ENCODE measurements at places on chromosomes 12 and 14. TPM values are rescaled to one million over a fixed set of nuclear protein-coding genes. Genes with fewer than 3 reads are reported as not detected.

Gene OR6C2
- total RNA-seq: 0.12 TPM

Gene CLEC9A
- 2.6 TPM for total RNA-seq

Gene ERBB3
- 9.8 TPM for total RNA-seq

Gene SERPINA5
- total RNA-seq: 940 TPM

Gene SDS
- total RNA-seq: not detected

Gene HRK
- 2.5 TPM for total RNA-seq

Gene SLC7A7
- 22.2 TPM for total RNA-seq

Gene GRIP1
- 12.0 TPM for total RNA-seq

Gene PCED1B
- 56.1 TPM for total RNA-seq

Gene RPS6KL1
- total RNA-seq: 22.5 TPM

Gene SRRM4
- 0.79 TPM for total RNA-seq

Gene TAS2R19
- total RNA-seq: 9.3 TPM

Gene TXNRD1
- total RNA-seq: 96.2 TPM

Gene ACRBP
- total RNA-seq: 241 TPM

Gene GPR137C
- 9.4 TPM for total RNA-seq

Gene SOAT2
- total RNA-seq: not detected

Gene MTRFR
- total RNA-seq: 21.1 TPM

GRCh38 chr12:180445-180844 is 33.5 kb downstream of the SLC6A12 start:
- no peaks in the 10 kb centered on the region for H3K36me3 ChIP-seq
- H3K27ac ChIP-seq: no peak overlapping the region
- peaks cover 46% of the 10 kb centered on the region for H3K4me1 ChIP-seq
- no peak for DNase-seq
- H3K27me3 ChIP-seq: no peaks in the 10 kb centered on the region
- H3K4me3 ChIP-seq: no peak overlapping the region

GRCh38 chr12:90899456-90900182 is 55.4 kb downstream of the CCER1 start:
- no peak overlapping the region for H3K4me3 ChIP-seq
- no peaks in the 10 kb centered on the region for H3K27me3 ChIP-seq
- H3K4me1 ChIP-seq: no peaks in the 10 kb centered on the region
- no peak overlapping the region for H3K27ac ChIP-seq
- no peaks in the 10 kb centered on the region for H3K36me3 ChIP-seq
- no peak for DNase-seq

DNA sequence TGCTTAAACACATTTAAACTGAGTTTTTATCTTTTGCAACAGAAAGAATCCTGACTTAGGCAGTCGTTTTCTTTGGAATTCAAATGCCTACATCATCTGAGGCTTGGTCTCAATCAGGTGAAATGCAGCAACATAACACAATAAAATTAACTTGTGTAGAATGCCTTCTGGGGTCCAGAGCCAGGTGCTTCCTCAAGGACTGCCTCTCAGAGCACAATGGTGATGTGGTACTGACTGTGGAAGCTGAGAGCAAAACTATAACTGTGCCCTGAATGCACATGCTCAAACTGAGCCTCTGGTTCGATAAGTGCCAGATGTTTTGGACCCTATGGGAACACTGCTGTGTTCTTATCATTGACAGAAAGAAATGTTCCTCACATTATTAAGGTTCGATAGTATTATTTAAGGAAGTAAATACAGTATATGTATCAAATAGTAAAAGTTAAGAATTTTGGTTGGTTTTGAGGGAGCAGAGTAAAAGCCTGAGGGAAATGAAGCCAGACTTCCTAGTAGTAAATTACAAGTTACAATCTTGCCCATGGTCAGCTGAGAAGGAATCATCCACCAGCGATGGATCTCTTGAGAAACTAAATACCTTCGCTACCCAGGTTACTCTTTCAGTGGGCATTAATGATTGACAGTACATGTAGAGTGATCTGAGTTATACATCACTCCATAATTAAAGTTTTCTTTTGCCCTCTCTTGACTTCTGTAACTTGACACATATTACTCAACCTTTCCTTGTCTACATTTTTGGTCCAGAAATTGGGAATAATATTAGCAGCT is 122.9 kb upstream of the ATP2B1 start:
- DNase-seq: no peak
- no peaks in the 10 kb centered on the region for H3K4me1 ChIP-seq
- H3K4me3 ChIP-seq: no peak overlapping the region
- H3K27me3 ChIP-seq: no peaks in the 10 kb centered on the region

DNA sequence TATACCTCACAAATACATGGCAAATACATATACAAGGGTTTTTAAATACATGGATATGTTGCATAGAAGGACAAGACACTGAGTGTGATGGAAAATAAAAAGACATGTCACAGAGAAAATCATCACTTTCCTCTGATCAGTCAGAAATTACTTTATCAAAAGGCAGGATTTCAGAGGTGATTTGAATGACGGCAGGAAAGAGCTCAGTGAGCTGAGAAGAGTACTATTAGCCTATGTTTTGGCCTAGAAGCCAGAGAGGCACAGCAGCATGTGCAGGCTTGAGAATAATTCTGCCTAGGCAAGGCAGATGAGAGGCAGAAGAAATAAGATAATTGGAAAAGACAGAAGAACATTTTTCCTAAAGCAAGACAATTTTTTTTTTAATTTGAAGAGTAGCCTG is 94.9 kb downstream of the BCAT1 start:
- H3K4me3 ChIP-seq: no peak overlapping the region
- DNase-seq: no peak
- no peaks in the 10 kb centered on the region for H3K27me3 ChIP-seq
- H3K27ac ChIP-seq: no peak overlapping the region
- H3K36me3 ChIP-seq: no peaks in the 10 kb centered on the region
- no peaks in the 10 kb centered on the region for H3K4me1 ChIP-seq

DNA sequence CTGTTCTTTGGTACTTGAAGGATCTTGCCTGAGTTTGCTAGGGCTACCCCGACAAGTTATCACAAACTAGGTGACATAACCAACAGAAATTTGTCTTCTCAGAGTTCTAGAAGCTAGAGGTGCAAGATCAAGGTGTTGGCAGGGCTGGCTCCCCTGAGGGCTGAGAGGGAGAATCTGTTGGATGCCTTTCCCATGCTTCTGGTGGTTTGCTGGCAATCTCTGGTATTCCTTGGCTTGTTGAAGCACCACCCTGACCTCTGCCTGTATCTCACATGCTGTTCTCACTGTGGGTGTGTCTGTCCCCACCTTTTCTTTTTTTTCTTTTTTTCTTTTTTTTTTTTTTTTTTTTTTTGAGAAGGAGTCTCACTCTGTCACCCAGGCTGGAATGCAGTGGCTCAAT is 81.2 kb downstream of the VCPKMT start:
- H3K27me3 ChIP-seq: no peaks in the 10 kb centered on the region
- no peak for DNase-seq
- H3K27ac ChIP-seq: no peak overlapping the region
- H3K4me1 ChIP-seq: no peaks in the 10 kb centered on the region
- no peaks in the 10 kb centered on the region for H3K36me3 ChIP-seq
- H3K4me3 ChIP-seq: no peak overlapping the region

- peaks cover 10% of the 10 kb centered on the region for H3K4me1 ChIP-seq
- no peaks in the 10 kb centered on the region for H3K27me3 ChIP-seq
- H3K36me3 ChIP-seq: no peaks in the 10 kb centered on the region
- DNase-seq: peak; percentile 84
Measured at GRCh38 chr14:74612350-74613021, 449 bp upstream of the LTBP2 start.

GRCh38 chr12:92993259-92993658 is 64.2 kb upstream of the EEA1 start:
- no peak for DNase-seq
- H3K27ac ChIP-seq: no peak overlapping the region
- no peaks in the 10 kb centered on the region for H3K27me3 ChIP-seq
- no peak overlapping the region for H3K4me3 ChIP-seq
- no peaks in the 10 kb centered on the region for H3K4me1 ChIP-seq
- H3K36me3 ChIP-seq: no peaks in the 10 kb centered on the region

- H3K4me3 ChIP-seq: no peak overlapping the region
- no peaks in the 10 kb centered on the region for H3K4me1 ChIP-seq
- H3K36me3 ChIP-seq: no peaks in the 10 kb centered on the region
- no peaks in the 10 kb centered on the region for H3K27me3 ChIP-seq
- no peak overlapping the region for H3K27ac ChIP-seq
Measured at GRCh38 chr12:32604565-32604964, 74.5 kb upstream of the DNM1L start.

- no peak overlapping the region for H3K27ac ChIP-seq
- peak overlapping the region; percentile 61 for H3K4me3 ChIP-seq
- H3K36me3 ChIP-seq: no peaks in the 10 kb centered on the region
Measured at GRCh38 chr14:93788543-93789227, 400 bp upstream of the PRIMA1 start.

DNA sequence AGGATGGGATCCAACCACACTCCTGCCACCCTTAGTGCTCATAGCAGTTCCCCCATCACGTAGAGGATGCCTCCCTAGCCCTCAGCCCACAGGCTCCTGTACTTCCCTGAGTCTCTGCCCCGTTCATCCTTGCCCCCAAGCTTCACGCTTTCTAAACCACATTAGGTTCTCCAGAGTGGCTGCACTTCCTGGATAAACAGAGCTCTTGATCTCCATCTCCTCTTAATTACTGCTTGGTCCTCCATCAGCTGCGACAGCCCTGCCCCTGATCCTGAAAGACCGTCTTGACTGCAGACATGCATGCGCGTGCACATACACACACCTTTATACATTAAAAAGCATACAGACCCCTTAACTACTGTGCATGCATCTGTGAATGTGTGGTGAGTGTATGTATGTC is 530.0 kb downstream of the BCL11B start:
- DNase-seq: no peak
- H3K27me3 ChIP-seq: no peaks in the 10 kb centered on the region
- no peak overlapping the region for H3K4me3 ChIP-seq
- no peaks in the 10 kb centered on the region for H3K4me1 ChIP-seq
- H3K36me3 ChIP-seq: no peaks in the 10 kb centered on the region
- H3K27ac ChIP-seq: no peak overlapping the region

GRCh38 chr12:131087302-131087818 is 133.7 kb downstream of the ADGRD1 start:
- no peak overlapping the region for H3K4me3 ChIP-seq
- H3K27ac ChIP-seq: no peak overlapping the region
- no peaks in the 10 kb centered on the region for H3K36me3 ChIP-seq
- no peaks in the 10 kb centered on the region for H3K27me3 ChIP-seq
- no peak for DNase-seq

- no peak for DNase-seq
- no peak overlapping the region for H3K4me3 ChIP-seq
- H3K4me1 ChIP-seq: peaks cover 31% of the 10 kb centered on the region
- H3K27me3 ChIP-seq: no peaks in the 10 kb centered on the region
Measured at GRCh38 chr14:92969430-92969829, 46.5 kb downstream of the CHGA start.

- H3K4me3 ChIP-seq: no peak overlapping the region
- H3K27me3 ChIP-seq: no peaks in the 10 kb centered on the region
- DNase-seq: no peak
- H3K36me3 ChIP-seq: no peaks in the 10 kb centered on the region
- no peak overlapping the region for H3K27ac ChIP-seq
- no peaks in the 10 kb centered on the region for H3K4me1 ChIP-seq
Measured at GRCh38 chr12:110931315-110931728, 10.9 kb upstream of the MYL2 start.

- no peak overlapping the region for H3K4me3 ChIP-seq
- no peak for DNase-seq
- no peaks in the 10 kb centered on the region for H3K36me3 ChIP-seq
- no peaks in the 10 kb centered on the region for H3K27me3 ChIP-seq
Measured at GRCh38 chr12:47085815-47086252, 6.1 kb upstream of the AMIGO2 start.

GRCh38 chr14:75069121-75069810 is at the start of gene ZC2HC1C:
ZC2HC1C (plus strand) TSS chr14:75069641; CDS start chr14:75070574, 933 bp downstream.
- peaks cover 14% of the 10 kb centered on the region for H3K4me1 ChIP-seq
- H3K27ac ChIP-seq: peak within 1 kb of the TSS; percentile 78
- peak; percentile 95 for DNase-seq
- H3K36me3 ChIP-seq: no peaks in the 10 kb centered on the region
- peak within 1 kb of the TSS; percentile 73 for H3K4me3 ChIP-seq
- H3K27me3 ChIP-seq: no peaks in the 10 kb centered on the region

DNA sequence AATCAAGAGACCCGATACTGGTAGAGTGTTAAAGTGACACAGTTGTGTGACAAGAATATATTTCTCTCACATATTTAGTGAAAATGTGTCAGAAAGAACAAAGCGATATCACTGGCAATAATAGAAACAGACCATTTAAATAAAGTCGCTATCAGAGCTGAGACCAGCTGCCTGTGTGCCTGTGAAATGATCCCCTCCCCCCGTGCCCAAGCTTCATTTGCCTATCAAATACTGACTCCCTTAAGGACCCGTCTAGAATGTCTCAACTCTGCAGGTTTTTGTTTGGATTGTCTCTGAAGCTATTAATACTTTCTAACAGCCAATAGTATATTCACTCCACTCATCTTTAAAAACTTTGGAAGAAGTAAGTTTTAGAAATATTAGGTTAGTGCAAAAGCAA is 98.9 kb downstream of the EGLN3 start:
- no peak for DNase-seq
- no peak overlapping the region for H3K4me3 ChIP-seq
- H3K27me3 ChIP-seq: no peaks in the 10 kb centered on the region
- no peak overlapping the region for H3K27ac ChIP-seq
- H3K36me3 ChIP-seq: no peaks in the 10 kb centered on the region
- H3K4me1 ChIP-seq: no peaks in the 10 kb centered on the region

DNA sequence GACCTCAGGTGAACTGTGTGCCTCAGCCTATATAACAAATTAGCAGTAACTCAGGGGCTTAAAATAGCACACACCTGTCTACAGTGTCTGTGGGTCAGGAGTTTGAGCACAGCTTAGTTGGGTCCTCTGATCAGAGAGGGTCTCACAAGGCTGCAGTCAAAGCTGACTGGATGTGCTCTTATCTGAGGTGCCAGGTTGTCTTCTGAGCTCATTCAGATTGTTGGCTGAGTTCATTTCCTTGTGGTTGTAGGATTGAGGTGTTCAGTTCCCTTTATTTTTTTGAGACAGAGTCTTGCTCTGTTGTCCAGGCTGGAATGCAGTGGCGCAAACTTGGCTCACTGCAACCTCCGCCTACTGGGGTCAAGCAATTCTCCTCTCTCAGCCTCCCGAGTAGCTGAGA is 164.7 kb downstream of the ADCK1 start:
- H3K27me3 ChIP-seq: no peaks in the 10 kb centered on the region
- DNase-seq: no peak
- peaks cover 3% of the 10 kb centered on the region for H3K4me1 ChIP-seq
- no peaks in the 10 kb centered on the region for H3K36me3 ChIP-seq
- no peak overlapping the region for H3K27ac ChIP-seq

DNA sequence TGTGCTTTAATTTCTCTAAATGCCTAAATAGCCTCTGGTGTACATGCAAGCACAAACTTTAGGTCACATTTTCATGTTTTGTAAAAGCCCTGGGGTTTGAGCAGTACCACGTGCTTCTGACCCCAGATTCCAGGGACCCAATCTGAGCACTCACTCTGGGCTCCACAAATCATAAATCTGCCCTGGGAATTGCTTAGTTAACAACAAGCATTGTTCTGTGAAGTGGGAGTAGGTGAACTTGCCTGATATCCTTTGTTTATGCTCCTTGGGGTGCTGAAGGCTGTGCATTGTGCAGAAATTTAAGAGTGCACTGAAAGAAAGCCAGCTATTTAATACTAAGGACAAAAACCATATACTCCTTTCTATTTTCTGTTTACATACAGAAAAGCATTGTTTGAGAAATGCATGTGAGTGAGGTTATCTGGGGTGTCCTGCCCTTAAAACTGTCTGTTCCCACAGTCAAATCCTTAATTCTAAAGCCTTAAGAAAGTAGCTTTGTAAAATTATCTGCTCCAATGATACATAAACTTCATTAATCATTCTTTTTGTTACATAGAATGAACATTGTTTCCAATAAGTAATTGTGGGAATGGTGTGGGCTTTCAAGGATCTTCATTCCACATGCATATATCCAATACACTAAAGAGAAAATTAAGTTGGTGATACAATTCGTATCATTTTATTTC is 258.6 kb upstream of the NPAS3 start:
- no peaks in the 10 kb centered on the region for H3K36me3 ChIP-seq
- no peaks in the 10 kb centered on the region for H3K27me3 ChIP-seq
- DNase-seq: no peak
- no peaks in the 10 kb centered on the region for H3K4me1 ChIP-seq
- no peak overlapping the region for H3K4me3 ChIP-seq

Measured in testis (tissue), 5 donors.